ENCODE measurements at places on chromosomes 2 and 18.

- no peak for DNase-seq
Measured at GRCh38 chr2:14234911-14235310, 397.6 kb upstream of the LRATD1 start.

GRCh38 chr2:88321449-88322248, 130.8 kb downstream of the FOXI3 start:
- DNase-seq, result no peak

GRCh38 chr2:228417526-228417925, 236.0 kb upstream of the SPHKAP start:
- no peak for DNase-seq

- no peak for DNase-seq
Measured at GRCh38 chr2:15092691-15093090, 460.2 kb downstream of the LRATD1 start.

- DNase-seq, result no peak
Measured at GRCh38 chr18:11661430-11661829, 27.6 kb upstream of the GNAL start.

- no peak for DNase-seq
Measured at GRCh38 chr2:25337276-25337675, 4.4 kb downstream of the DNMT3A start.

DNA sequence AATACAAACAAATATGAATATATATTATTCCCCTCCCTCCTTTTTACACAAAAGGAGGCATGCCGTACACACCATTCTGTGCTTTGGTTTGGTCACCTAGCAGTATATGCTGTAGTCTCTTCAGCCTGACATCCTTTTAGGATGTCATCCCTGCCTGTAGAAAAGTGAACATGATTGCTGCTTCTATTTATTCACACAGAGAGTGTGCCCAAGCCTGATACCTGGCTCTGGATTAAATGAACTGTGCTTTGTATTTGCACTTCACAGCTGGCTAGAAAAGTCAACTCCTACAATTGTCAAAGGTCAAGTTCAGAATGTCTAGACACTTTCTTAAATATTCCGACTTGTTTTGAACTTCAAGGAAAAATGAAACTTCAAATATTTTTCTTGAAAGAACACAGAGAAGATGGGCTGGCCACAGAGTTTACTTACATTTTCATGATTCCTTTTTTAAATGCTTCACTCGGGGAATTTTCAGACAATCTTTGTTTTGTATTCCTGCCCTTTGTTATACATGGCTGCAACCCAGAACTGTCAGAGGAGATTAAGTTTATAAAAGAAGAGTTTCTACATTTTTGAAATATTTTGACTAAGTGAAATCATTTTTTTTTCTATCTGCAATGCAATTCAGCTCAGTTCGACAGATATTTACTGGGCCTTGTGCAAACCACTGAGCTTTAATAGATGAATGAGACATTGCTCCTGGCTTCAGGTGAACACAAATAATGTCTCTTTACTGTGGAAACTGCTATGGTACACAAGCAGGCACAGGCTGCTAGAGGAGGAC, 33.5 kb downstream of the DAPL1 start:
- DNase-seq, result no peak

- no peak for DNase-seq
Measured at GRCh38 chr2:109406301-109406700, 207.5 kb downstream of the SEPTIN10 start.

GRCh38 chr2:55009277-55010060, 40.8 kb downstream of the RTN4 start:
- DNase-seq, result no peak

- DNase-seq, result no peak
Measured at GRCh38 chr2:200850512-200851256, 13.8 kb downstream of the CLK1 start.

DNA sequence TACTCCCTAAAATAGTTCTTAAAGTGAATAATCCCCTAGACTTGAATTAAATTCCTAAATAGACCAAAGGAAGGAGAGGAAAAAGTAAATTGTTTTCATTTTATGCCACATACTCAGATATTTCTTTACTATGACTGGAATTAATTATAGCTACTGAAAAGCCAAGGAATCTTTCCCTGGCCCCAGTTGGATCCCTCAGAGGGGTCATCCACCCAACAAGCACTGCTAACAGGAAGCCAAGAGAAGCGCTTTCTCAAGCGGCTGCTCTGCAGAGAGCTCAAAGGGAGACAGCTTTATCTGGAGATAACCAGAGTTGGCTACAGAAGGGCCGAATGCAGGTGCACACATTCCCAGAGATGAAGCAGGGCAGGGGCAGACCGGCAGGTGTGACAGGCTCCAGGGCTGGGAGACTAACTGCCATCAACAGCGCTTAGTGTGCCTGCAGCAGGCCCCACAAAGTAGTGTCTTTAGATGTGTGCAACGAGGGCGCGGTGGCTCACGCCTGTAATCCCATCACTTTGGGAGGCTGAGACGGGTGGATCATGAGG, 51.1 kb downstream of the POLR1A start:
- DNase-seq, result no peak
